ENCODE measurements at places on chromosomes 3 and 15.

- DNase-seq: no peak
These were observed 15.2 kb upstream of the LMCD1 start for GRCh38 chr3:8486434-8486833.

- no peak for DNase-seq
These were observed 15.3 kb downstream of the SPCS1 start for GRCh38 chr3:52721002-52721729.

- DNase-seq: no peak
These were observed 23.3 kb upstream of the CYP11A1 start for GRCh38 chr15:74390647-74391288.

GRCh38 chr15:94417501-94418293, 186.3 kb downstream of the MCTP2 start:
- DNase-seq: no peak

DNA sequence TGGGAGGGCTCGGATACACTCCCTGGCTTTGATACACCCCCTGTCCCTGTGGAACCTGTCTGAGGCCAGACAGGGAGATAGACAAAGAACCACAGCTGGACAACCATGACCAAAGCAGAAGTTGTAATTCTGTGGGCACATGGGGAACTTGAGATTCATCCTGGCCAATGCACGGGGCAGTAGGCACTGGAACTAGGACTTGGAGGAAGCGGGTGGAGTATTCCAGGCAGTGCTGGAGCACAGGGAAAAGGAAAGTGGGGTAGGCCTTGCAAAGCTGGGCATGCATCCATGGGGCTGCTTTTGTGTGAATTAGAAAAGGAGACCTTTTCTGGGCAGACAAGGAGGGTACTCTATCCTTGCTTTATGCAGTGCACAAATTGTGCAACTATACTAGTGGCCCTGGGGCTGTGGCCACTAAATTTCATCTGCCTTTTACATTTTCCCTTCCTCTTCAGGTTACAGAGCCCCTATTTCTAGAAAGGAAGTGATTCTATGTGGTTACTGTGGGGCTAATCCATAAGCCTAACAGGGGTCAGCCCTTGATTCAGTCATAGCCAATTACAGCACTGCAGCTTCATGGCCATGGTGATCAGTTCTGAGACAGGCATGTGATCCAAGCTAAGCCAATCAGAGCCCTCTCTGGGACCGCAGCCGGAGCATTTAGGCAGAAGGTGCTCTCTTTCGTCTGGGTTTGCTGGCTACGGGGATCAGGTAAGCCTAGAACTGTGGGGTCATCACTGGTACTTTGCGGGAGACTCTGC, 21.0 kb downstream of the CRABP1 start:
- DNase-seq: no peak

GRCh38 chr3:53525765-53526703, 31.6 kb downstream of the CACNA1D start:
- no peak for DNase-seq

DNA sequence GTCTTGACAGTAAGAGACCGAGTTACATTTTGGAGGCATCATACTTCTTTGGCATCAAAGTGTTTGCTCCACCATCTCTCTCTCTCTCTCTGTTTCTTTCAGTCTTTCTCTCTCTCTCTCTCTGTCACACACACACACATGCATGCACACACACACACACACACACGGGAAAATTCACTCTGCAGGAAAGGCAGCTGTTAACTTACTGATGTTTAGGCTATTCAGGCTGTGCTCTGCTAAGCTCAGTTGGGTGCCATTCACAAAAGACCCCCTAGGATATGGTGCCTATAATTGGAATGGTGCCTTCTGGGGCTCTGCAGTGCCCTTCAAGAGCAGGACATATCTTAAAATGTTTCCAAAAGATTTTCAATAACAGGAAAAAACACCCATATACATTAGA, 78.2 kb downstream of the KCNH8 start:
- no peak for DNase-seq

DNA sequence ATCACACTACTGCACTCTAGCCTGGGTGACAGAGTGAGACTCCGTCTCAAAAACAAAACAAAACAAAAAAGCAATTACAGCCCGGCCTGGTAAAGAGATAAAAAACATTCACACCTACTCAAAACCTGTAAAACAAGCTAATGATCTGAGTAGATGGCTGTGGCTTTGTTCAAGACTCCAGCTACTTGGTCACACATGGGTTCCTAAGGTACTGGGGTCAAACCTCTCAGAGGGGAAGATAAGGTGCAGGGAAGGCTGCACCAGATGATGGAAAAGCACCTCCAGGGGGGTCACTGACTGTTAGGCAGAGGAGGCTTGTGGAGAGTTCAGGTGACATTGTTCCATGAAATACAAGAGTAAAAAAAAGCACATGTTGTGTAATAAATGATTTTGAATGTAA, 450.2 kb upstream of the WNT5A start:
- DNase-seq: no peak

DNA sequence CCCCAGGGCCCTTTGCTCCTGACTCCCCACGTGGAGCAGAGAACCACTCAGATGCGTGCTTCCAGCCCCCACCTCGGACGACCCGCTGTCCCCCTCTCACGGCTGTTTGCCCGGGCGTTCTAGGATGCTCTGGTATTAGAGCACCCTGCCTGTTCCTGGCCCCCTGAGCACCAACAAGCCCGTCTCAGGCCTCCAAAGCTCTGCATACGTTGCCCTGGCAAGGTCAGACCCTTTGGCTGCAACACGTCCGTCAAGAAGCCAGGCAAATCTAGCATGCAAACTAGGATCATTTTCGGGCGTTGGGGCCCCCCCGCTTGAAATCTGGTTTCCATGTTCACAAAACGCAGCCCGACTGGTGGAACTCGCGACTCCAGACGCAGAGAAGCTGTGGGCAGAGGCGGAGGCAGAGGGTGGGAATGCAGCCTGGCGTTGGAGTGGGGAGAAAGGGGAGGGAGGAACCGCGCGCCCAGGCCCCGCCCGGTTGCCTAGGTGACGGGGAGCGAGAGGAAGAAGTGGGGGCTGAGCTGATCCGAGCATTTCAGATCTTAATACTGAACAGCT, 86.2 kb upstream of the PIAS1 start:
- no peak for DNase-seq

DNA sequence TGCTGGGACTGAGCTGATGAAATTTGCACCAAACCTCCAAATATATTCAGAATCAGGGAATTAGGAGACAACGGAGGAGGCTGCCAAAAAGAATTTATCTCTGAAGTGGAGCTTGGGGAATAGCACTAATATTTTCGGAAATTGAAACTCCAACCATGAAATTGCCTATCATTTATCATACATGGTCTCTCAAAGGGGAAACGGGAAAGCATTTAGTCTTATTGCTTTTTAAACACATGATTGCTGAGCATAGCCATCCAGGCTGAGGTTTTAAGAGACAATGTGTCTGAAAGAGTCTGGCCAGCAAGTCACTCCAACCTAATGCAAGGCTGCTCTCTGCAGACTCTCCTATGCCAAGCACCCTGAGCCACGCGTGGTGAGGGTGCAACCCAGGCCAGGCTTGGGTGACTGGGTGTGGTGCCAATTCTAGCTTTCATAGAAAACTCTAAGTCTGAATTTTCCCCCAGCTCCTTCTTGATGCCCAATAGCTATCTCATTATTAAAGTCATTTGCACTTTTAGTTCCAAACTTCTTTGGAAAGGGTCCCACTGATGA, 200.2 kb downstream of the RPLP1 start:
- no peak for DNase-seq

GRCh38 chr3:167936019-167936418, 159.7 kb downstream of the GOLIM4 start:
- no peak for DNase-seq

DNA sequence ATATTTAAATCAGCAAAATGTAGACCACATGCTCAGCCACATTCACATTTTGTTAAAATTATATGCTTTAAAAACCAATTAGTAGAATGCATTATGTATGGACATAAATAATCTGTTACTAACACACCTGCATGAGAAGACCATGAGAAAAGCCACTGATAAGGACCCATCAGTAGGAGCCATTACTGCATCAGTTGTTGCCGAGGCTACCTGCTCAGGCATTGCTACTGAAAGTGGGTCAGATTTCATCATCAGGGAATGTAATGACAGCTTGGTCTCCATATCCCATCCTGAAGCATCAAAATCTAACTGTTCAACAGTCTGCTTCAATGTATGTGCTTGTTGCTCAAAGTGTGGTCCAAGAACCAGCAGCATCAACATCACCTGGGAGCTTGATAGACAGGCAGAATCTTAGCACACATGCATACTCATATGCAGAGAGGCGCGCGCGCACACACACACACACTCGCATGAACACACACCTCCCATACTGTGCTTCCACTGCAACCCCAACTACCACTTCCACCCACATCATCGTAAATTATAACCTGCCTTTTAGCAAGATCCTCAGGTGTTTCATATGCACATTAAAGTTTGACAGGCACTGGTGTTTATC, 72.4 kb upstream of the FOXB1 start:
- no peak for DNase-seq

DNA sequence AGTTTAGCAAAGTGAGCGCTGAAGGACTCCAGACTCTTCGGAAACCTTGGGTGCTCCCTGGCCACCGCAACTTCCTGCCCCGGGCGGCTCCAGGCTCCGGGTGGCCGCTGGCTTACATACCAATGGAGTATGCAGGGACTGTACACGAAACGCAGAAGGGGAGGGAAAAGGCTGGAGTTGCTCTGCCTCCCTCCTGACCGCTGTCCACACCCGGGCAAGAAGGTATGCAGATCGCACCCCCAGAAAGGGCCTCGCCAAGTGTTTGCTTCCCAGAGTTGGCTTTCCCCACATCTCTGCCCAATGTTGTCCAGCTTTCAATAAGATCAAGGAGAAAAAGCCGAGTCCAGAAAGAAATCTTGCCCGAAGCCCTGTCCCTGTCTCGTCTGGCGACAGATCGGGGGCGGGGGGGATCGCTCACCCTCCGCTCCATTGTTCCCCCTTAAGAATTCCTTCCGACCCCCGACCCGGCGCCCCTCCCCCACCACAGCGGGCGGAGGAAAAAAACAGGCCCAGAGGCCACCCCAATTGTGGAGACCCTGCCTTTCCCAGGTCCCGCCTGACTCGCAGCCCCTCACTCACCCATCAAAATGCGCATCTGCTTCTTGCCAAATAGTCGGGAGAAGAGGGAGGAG, 533 bp downstream of the ARF4 start:
- DNase-seq: peak; percentile 50

GRCh38 chr3:65664446-65664845, 374.3 kb downstream of the MAGI1 start:
- DNase-seq: no peak

GRCh38 chr15:62756995-62757360, 285.6 kb upstream of the TPM1 start:
- no peak for DNase-seq

- no peak for DNase-seq
These were observed 62.3 kb upstream of the ARHGEF3 start for GRCh38 chr3:56864090-56864489.

DNA sequence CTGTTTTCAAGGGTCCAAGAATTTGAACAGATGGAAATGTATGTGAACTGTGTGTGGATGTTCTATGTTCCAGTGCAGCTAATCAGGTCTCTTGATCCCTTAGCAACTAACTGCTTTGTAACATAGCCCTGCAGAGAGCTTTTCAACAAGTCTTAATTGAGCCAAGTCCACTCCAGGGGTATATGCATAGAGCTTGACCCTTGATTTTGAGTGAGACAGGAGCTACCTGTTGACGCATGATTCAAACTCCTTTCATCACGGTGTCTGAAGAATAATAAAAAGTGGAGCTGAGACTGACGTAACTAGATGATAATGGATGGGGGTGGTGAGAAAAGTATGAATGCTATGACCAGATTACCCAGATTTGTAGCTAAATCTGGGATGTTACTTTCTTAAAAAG, 93.3 kb upstream of the CCDC54 start:
- DNase-seq: no peak

GRCh38 chr3:153320585-153321128, 158.6 kb downstream of the RAP2B start:
- DNase-seq: no peak

DNA sequence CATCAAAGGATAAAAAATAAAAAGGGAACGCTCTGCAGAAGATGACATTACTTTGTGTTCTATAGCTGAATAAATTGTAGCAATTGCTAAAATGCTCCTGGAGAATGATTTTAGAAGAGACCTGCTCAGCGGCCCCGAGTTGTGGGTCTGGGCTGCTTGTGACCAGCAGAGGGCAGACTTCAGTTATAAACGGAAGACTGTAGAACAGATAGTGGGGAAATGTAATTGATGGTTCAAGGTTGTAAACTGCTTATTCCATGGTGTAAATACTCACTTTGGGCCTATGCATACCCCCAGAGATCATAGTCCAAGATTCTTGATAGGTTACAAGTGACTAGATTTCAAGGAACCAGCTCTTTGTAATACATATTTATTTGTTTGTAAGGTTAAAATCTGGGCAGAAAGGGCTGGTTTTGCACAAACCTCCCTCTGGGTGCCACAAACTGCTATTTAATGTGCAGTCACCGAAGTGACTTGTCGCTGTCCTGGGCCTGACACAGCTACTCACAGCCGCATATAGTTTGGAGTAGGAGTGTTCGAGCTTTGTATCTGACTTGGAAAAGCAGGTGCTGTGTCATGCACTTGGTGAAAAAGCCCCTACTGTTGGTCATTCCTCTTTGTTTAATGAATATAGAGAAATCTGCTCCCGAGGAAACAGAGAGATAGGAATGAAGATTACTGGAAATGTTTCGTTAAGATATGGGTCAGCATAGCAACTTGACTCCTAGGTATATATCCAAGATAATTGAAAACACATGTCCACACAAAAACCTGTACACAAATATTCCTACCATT, 34.7 kb upstream of the NDUFB4 start:
- DNase-seq: peak; percentile 66

- no peak for DNase-seq
These were observed 401 bp downstream of the RAMAC start for GRCh38 chr15:82986442-82986780.

DNA sequence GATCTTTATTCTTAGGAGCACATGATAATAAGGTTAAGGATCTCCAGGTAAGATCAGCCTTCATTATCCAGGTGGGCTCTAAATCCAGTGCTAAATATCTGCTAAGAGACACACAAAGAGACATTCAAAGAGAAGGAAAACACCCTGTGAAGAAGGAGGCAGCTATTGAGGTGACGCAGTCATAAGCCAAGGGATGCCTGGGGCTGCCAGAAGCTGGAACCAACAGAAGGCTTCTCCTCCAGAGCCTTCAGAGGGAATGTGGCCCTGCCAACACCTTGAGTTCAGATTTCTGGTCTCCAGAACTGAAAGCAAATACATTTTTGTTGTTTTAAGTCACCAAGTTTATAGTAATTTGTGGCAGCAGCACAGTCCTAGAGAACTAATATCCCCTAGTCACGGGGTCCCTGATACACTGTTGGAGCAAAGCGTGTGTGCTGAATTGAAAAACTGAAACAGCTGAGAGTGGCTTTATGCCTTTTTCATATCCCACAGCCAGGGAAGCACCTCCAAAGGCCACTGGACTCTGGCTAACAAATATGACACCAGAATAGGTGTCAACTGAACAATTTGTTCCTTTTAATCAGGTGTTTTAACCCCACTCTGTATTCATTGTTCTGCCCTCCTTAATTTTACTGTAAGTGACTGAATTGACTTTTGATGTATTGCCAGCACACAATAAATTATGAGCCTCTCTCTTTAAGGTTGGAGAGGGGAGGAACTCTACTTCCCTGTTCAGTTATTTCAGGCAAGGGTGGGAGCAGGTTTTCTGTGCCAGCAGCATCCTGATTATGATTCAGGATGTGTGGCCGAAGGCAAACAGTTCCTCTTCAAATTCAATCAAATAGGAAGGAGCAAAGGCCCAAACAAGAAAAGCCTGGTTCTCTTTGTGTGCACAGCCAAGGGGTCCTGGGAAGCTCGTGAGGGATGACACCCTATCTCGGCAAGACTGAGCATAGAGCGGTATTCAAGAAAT, 151.8 kb upstream of the HES1 start:
- DNase-seq: no peak

Data from effector CD4-positive, alpha-beta T cell (primary cell).